ENCODE measurements at places on chromosomes 6 and 20. TPM values are rescaled to one million over a fixed set of nuclear protein-coding genes. Genes with fewer than 3 reads are reported as not detected.

The TMEM217 gene
- 0.51 TPM for total RNA-seq

The ARFGEF3 gene
- total RNA-seq, result 2.6 TPM

The PTK7 gene
- total RNA-seq, result 13.6 TPM

The IMPG1 gene
- not detected for total RNA-seq

The PSORS1C1 gene
- total RNA-seq, result 0.45 TPM

The TSHZ2 gene
- total RNA-seq, result 60.5 TPM

The EYS gene
- 0.48 TPM for total RNA-seq

The GPSM3 gene
- total RNA-seq, result 39.2 TPM

The CENPQ gene
- total RNA-seq, result 3.1 TPM

The SLC24A3 gene
- total RNA-seq, result 16.9 TPM

The IL17A gene
- not detected for total RNA-seq

The KCNK15 gene
- total RNA-seq, result 3.1 TPM

The GTSF1L gene
- not detected for total RNA-seq

The CLPSL1 gene
- total RNA-seq, result not detected

The PSORS1C2 gene
- total RNA-seq, result not detected

The THBD gene
- total RNA-seq, result 49.6 TPM

The BYSL gene
- 31.1 TPM for total RNA-seq

The SPATA2 gene
- total RNA-seq, result 4.9 TPM

The STX11 gene
- total RNA-seq, result 32.7 TPM

The ZNF334 gene
- total RNA-seq, result 0.90 TPM

The NRM gene
- 7.3 TPM for total RNA-seq

The HAO1 gene
- not detected for total RNA-seq

The OLIG3 gene
- total RNA-seq, result not detected

The SLC2A10 gene
- total RNA-seq, result 13.1 TPM

The SYNGAP1 gene
- total RNA-seq, result 14.1 TPM

The HLA-DQB2 gene
- total RNA-seq, result 3.0 TPM

The RUNX2 gene
- 1.6 TPM for total RNA-seq

The RIPOR3 gene
- total RNA-seq, result 19.7 TPM

All from mesenteric fat pad (tissue), 1 donor.